NCI-H2029 treated with DMSO at 0.1 percent for 48 hours (cell line): ENCODE measurements at places on chromosomes 12 and 14.

DNA sequence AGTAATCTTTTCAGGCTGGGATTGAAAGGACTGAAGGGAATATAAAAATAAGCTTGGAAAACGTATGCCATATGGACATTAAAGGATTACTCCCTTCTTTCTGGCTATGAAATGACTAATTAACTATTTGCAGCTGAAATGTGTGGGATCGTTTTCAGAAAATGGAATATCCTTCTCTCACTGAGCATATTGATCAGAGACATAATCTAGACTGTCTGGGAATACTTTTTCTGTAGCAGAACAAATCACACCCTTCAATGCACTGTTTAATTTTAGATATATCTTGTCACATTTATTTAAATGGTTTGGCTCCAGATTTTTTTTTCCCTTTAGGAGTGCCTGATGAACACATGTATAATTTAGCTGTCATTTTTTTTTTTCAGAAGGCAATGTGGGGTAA is 10.8 kb upstream of the ACTR10 start:
- DNase-seq, result no peak

- DNase-seq, result peak; percentile 14
Measured at GRCh38 chr12:107564946-107565345, 120.7 kb upstream of the PWP1 start.

DNA sequence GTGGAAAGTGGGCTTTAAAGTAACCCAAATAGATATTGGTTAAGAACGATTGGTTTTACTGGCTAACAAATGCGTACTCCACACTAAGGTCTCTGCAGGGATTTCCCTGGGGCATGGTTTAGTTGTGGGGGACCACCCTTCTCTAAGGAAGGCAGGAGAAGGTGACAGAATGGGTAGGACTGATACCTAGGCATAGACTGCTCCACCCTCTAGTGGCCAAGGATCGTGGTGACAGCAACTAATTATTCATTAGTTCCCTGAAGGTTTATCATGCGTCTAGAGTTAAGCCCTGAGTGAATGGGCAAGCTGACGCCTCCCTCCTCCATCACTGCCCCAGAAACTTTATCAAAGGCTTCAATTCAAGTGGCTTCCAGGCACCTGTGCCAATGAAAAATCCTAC is 9.1 kb downstream of the FAM181A start:
- no peak for DNase-seq

DNA sequence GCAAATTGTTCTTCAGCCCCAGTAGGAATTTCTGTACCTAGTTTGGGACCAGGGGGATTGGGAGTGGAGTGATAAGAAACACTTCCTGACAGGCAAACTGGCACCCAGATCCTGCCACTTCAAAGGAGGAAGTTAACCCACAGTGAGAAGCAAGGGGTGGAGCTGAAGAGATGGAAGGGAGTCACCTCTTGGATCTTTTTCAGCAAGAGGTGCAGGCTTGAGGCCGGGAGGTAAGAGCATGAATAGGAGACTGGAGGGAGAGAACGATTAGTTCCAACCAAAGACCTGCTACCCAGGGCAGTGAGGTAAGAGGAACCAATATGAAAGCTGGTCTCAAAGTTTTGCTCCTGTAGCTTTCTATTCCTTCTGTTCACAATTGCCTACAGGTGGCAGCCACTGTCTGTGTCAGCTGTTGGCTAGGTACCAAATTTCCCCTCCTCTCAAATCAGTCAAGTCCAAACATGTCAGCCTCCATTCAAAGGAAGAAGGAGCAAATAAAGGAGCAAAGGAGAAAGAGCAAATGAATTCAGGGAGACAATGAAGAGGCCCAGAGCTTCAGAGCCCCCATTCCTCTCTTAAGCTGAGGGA is 14.9 kb upstream of the TAC3 start:
- peak; percentile 65 for DNase-seq

DNA sequence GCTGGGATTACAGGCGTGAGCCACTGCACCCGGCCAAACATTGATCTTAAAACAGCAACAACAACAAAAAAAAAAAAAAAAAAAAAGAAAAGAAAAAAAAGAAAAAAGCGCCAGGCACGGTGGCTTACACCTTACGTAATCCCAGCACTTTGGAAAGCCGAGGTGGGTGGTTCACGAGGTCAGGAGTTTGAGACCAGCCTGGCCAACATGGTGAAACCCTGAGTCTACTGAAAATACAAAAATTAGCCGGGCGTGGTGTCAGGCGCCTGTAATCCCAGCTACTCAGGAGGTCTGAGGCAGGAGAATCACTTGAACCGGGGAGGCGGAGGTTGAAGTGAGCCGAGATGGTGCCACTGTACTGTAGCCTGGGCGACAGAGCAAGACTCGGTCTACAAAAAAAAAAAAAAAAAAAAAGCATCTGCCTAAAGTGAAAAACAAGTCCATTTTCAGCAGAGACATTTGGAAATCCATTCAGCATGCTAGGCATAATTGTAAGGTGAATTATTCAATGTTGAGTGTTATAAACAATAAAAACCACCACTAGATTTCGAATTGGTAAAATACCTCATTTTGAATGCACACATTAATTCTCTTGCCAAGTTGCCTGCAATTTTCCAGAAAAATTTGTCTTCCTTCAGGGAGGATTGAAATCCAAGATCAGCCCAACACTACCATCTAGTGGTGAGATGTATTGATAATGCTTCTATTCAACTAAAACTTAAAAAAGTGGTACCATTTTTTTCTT is 8.0 kb upstream of the CERS5 start:
- DNase-seq, result peak; percentile 34

DNA sequence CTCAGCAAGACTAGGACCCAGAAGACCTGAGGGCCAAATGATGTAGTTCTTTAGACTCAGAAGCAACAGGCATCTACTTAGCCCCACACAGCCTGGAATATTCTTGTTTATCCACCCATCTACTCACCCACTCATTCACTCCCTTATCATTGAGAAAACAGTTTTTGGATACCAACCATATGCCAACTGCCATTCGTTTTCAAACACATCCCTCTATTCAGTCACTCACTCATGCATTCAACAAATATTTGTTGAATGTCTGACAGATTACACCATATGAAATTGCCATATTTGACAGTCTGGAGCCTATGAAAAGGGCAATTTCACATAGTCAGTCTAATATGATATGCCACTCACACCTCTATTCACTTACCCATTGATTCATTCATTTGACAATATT is 103.2 kb downstream of the NT5DC3 start:
- DNase-seq, result peak; percentile 38

DNA sequence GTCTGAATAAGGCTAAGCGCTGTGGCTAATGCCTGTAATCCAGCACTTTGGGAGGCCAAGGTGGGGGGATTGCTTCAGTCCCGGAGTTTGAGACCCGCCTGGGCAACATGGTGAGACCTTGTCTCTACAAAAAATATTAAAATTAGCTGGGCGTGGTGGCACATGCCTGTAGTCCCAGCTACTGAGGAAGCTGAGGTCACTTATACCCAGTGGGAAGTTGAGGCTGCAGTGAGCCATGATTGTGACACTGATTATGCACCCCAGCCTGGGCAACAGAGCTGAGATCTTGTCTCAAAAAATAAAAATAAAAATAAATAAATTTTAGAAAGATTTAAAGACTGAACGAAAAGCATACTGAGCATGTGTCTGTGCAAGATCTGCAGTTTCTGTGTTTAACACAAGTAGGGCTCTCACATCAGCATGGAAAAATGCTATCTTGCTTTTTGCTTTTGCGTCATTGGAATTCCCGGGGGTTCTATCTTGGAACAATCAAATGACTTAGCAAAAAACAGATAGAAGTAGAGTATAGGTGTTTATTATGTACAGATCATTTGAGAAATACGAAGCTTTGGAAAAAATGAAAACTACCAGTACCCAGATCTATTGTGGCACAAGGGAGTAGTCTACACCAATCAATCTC is 161.9 kb downstream of the CAPZA3 start:
- DNase-seq, result no peak

GRCh38 chr12:14956024-14956891 is 5.1 kb downstream of the ARHGDIB start:
- DNase-seq, result no peak

DNA sequence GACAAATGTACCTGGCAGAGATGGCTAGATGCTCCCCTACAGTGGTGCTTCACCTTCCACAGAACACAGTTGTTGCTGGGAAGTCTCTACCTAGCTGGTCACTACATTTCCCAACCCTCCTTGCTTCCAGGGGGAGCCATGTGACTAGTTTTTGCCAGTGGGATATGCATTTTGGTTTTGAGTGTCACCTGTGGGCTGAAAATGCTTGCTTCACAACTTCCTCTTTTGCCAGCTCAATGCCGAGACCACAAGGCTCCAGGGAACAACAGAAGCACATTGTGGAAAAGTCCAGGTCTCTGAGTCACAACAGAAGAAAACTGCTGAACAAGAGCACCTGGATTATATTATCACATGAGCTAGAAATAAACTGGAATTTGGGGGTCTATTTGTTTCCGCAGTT is 48.5 kb upstream of the ARHGAP5 start:
- DNase-seq, result no peak

GRCh38 chr12:122063694-122064024 is 14.9 kb upstream of the MLXIP start:
- DNase-seq, result no peak

GRCh38 chr14:46322076-46322475 is 329.5 kb downstream of the RPL10L start:
- DNase-seq, result no peak

DNA sequence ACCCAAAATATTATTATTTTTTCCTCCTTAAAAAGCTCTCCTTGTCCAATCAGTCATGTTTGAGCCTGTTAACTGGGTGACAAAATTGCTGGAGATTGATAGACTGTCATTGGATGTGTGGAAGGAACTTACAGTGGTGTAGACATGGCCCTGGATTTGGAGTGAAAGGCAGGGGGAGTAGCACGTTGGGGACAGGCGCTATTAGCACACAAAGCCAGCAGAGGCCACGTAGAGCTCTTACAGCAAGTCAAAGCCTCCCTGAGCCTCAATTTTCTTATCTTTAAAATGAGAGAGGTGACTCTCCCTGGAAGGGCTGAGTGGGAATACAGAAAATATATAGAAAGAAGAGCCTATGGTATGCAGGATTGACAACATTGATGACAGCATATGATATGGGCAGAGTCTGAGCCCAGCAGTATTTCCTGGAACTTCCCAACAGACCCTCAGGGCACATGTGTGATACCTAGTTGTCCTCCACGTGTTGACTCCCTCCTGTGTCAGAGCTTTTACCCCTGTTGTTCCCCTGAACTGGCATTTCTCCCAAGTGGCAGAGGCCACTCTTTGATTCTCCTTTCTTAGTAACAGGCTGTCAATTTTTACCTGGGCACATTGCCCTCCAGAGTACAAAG is 504.9 kb downstream of the VRK1 start:
- DNase-seq, result no peak

GRCh38 chr14:105682956-105683570 is 156.7 kb downstream of the TMEM121 start:
- DNase-seq, result no peak

GRCh38 chr12:93081810-93082165 is 152.7 kb upstream of the EEA1 start:
- no peak for DNase-seq

- no peak for DNase-seq
Measured at GRCh38 chr12:49487605-49488004, 51.2 kb upstream of the KCNH3 start.

DNA sequence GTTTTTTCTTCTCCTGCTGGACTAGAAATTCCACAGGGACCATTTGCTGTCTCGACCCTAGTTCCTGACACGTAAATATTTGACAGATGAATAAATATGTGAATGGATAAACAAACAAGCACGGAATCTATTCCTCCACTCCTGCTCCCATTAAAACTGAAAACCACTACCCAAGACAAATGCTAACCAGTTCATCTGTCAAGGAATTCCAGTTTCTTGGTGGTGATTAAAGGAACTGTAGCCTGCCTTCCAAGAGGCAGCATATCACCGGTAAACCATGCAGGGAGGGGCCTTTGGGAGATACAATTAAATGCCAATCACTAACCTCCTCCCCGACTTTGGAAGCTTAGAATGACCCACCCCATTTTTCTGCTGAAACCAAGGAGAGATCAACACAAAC is 95.4 kb downstream of the TTC7B start:
- DNase-seq, result no peak

DNA sequence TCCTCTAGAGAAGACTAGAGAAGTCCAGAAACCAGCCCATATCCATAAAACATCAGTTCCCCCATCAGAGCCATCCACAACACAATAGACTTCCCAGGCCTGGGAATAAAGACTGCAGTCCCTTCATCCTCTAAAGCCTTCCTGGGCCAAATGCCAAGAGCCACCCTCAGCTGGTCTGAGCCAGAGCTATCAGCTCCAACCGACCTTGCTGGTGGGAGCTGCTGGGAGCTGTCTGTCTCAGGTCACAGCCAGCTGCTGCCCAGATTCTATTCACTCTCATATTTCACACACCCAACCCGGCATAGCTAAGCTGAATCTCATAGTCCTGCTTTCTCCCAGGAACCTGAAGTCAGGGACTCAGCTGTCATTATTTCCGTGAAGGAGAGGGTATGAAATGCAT is 10.9 kb upstream of the TFCP2 start:
- DNase-seq, result peak; percentile 87

DNA sequence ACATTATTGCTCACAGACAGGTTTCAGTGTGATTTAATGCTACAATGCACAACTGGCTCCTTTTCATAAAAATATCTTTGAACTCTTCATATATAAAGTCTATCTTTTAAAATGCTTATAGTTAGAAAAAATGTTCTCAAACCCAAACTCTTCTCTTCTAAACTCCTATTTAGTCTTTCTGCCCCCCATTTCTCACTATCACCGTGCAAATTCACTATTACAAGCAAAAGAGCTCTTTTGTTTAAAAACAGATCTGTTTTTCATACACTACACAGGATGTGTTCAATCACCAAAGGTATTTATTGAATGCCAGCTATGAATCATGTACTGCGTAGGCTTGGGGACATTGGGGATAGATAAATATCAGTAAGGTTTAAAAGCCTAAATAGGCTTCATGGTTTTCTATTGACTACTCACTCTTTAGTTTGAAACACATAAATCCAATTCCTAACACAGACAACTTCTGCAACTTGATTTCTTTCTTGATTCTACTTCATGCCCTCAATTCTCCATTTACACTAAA is 692.3 kb downstream of the C12orf50 start:
- DNase-seq, result no peak

DNA sequence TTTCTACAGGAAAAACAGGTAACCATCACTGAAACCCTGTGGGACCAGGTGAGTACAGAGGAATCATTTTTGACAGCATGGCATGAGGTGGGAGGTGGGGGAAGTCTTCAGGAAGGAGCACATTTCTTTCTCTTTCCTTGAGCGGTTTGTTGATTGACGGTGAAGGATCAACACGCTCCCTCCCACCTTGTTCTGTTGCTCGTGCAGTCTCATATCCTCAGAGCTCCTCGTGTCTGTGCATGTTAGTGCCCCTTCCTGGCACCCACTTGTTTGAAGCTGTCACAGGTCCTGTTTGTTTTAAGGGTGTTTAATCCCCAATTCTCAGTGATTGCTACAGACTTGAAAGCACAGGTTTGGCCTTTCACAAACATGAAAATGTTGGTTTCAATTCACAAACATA is 4.4 kb downstream of the C12orf54 start:
- DNase-seq, result no peak

DNA sequence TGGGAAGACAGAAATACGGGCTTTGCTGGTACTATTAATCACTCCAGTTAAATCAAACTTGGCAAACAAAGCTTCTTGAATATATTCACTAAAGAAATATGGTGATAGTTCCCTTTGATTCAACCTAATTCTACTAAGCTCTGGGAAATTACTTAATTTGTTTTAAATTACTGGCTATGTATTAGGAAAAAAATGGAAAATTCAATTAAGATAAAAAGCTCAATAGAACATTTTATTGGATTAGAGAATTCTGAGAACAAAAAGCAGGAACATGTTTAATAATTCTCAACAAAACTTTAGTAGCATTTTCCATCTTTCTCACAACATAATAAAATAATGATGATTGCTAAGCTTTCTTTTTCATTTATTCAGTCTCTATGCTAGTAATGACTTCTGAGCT is 30.2 kb downstream of the BDKRB1 start:
- no peak for DNase-seq
